ENCODE measurements at places on chromosomes 4 and X.

DNA sequence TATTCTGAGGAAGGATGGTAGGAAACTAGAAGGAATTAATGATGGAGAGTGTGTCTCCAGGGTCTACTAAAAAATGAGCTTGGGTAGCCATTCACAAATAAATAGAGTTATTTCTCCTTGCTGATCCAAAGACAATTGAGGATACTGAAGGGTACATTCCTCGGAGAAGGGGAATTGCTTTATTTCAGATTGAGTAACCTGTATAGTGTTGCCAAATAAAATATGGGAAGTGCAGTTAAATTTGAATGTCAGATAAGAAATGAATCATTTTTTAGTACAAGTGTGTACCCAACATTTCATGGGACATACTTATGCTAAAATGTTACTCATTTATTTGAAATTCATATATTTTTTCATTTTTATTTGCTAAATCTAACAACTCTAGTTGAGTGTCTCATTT is 16.0 kb upstream of the VSIG1 start:
- no peak for DNase-seq

- no peak for DNase-seq
Measured at GRCh38 chrX:2703991-2704369, 12.9 kb downstream of the CD99 start.

DNA sequence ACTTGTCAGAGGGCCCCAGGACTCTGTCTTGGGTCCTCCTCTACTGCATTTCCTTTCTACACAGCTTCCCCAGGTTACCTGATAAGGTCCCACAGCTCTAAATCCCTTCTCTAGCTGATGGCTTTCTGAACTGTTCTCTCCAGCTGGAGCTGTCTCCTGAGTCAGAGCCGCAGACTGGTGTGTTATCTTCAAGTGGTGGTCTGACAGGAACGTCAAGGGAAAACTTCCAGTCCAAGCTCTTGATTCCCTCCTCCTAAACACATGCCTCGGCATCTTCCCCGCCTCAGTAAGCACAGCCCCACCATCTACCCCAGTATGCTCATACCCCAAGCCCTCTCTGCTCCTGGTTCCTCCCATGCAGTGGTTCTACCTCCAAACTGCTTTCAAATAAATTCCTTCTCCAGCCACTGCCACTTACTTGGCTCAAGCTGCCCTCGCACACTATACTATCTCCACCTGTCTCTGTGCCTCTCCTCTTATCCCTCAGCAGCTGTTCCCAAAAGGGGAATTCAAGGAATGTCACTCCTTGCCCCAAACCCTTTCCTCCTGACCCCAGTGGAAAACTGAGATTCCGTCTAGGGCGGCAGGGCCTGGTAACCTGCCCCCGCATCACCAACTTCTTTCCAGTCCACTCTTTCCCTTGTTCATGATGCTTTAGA is 17.2 kb upstream of the CENPU start:
- no peak for DNase-seq

GRCh38 chr4:176538217-176538925 is 218.6 kb downstream of the SPCS3 start:
- DNase-seq = no peak

GRCh38 chr4:76377911-76378310 is 43.0 kb downstream of the CCDC158 start:
- peak; percentile 68 for DNase-seq

- no peak for DNase-seq
Measured at GRCh38 chr4:48090621-48091020, 43.4 kb downstream of the TXK start.

All from stimulated activated CD8-positive, alpha-beta memory T cell treated with anti-CD3 and anti-CD28 coated beads, Interleukin-4, amount 100 ng/mL, for 48 hours (primary cell).